ENCODE measurements at places on chromosomes 7 and 10.

- no peaks in the 10 kb centered on the region for H3K36me3 ChIP-seq
- 0 out of 2 replicates have a peak, but pooled peaks cover 5% of the 10 kb centered on the region for H3K4me1 ChIP-seq
- no peak overlapping the region for H3K27ac ChIP-seq
- DNase-seq = no peak
- H3K4me3 ChIP-seq = no peak overlapping the region
- H3K27me3 ChIP-seq = no peaks in the 10 kb centered on the region
Observed at GRCh38 chr10:29353887-29354561, 65.2 kb downstream of the LYZL1 start.

GRCh38 chr7:98265841-98266271, 13.8 kb upstream of the TECPR1 start:
- H3K27me3 ChIP-seq = no peaks in the 10 kb centered on the region
- H3K27ac ChIP-seq = peak overlapping the region; percentile 94
- no peak for DNase-seq
- H3K36me3 ChIP-seq = peaks cover 4% of the 10 kb centered on the region
- H3K4me1 ChIP-seq = peaks cover 2% of the 10 kb centered on the region
- H3K4me3 ChIP-seq = no peak overlapping the region

GRCh38 chr7:100678291-100678984, 4.9 kb downstream of the GNB2 start:
- H3K36me3 ChIP-seq = peaks cover 17% of the 10 kb centered on the region
- no peak for DNase-seq
- H3K27ac ChIP-seq = peak overlapping the region; percentile 66

DNA sequence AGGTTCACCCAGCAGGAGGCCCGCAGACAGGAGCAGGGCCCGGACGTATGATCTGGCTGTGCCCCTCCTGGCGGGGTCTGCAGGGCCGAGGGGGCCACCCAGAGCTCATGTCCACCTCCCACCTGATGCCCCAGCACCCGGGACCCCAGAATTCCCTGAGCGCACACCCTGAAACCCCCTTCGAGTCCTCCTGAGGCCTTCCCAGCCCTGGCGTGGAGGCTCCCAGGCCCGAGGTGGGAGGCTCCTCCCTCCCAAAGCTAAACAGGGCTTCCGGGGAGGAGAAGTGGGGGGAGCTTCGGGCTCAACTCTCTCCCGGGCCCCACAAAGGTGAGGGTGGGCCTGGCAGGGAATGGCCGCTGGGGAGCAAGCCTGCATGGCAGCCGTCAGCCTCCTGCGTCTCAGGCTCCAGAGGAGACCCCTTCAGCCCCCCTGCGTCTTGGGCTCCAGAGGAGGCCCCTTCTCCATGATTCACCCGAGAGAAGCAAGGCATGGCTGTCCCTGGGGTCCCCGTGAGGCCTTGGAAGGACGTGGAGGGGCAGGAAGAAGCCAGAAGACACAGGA, 30.2 kb downstream of the MICALL2 start:
- peaks cover 2% of the 10 kb centered on the region for H3K27me3 ChIP-seq
- no peaks in the 10 kb centered on the region for H3K36me3 ChIP-seq
- H3K27ac ChIP-seq = no peak overlapping the region
- no peak overlapping the region for H3K4me3 ChIP-seq
- no peak for DNase-seq
- H3K4me1 ChIP-seq = no peaks in the 10 kb centered on the region

DNA sequence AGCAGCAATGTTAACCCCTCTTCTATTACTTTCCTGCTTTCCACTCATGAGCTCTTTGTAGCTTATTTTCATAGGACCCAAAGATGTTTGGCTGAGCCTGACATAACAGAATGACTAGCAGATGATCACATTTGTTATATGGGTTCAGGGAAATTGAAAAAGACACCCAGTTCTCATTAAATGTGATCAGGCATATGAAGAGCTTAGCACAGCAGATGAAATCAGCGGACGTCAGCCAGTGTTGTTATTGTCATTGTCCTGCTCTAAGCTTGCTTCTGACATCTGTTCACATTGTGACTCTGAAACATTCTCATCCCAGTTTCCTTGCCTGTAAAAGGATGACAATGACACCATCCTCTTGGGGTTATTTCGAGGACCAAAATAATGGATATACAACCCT, 43.5 kb downstream of the FAM241B start:
- no peak overlapping the region for H3K4me3 ChIP-seq
- H3K27me3 ChIP-seq = peaks cover 9% of the 10 kb centered on the region
- no peak for DNase-seq
- no peaks in the 10 kb centered on the region for H3K4me1 ChIP-seq
- no peak overlapping the region for H3K27ac ChIP-seq

DNA sequence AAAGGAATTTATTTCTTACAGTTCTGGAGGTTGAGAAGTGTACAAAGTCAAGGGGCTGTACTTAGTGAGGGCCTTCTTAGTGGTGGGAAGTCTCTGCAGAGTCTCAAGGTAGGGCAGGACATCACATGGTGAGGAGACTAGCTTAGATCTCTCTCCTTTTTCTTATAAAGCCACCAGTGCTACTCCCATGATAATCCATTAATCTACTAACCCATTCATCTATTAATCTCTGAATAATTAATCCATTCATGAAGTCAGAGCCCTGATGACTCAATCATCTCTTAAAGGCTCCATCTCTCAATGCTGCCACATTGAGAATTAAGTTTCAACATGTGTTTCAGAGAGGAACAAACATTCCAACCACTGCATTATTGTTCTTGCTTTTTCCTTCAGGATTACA, 64.4 kb upstream of the CSTF2T start:
- no peak for DNase-seq
- peaks cover 19% of the 10 kb centered on the region for H3K4me1 ChIP-seq
- H3K36me3 ChIP-seq = peaks cover 13% of the 10 kb centered on the region
- H3K27me3 ChIP-seq = no peaks in the 10 kb centered on the region

DNA sequence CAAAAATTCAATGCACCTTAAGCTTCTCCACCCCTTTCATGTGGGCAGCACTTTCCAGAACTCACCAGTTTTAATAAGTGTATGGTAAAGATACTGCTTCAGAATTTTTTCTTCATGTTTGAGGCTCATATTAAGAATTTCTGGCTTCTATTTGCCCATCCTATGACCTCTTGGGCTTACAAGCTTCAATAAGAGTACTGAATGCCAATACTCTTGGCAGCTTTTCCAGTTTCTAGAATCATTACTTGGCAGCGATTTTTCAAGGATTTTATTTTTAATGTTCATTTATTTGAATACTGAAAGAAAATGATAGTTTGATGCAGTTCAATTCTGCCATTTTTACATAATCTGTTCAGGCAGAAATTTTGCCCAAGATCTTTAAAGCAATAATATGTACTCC, 242.1 kb upstream of the KCND2 start:
- no peak overlapping the region for H3K27ac ChIP-seq
- H3K4me1 ChIP-seq = peaks cover 26% of the 10 kb centered on the region
- H3K4me3 ChIP-seq = no peak overlapping the region
- no peak for DNase-seq
- no peaks in the 10 kb centered on the region for H3K36me3 ChIP-seq

DNA sequence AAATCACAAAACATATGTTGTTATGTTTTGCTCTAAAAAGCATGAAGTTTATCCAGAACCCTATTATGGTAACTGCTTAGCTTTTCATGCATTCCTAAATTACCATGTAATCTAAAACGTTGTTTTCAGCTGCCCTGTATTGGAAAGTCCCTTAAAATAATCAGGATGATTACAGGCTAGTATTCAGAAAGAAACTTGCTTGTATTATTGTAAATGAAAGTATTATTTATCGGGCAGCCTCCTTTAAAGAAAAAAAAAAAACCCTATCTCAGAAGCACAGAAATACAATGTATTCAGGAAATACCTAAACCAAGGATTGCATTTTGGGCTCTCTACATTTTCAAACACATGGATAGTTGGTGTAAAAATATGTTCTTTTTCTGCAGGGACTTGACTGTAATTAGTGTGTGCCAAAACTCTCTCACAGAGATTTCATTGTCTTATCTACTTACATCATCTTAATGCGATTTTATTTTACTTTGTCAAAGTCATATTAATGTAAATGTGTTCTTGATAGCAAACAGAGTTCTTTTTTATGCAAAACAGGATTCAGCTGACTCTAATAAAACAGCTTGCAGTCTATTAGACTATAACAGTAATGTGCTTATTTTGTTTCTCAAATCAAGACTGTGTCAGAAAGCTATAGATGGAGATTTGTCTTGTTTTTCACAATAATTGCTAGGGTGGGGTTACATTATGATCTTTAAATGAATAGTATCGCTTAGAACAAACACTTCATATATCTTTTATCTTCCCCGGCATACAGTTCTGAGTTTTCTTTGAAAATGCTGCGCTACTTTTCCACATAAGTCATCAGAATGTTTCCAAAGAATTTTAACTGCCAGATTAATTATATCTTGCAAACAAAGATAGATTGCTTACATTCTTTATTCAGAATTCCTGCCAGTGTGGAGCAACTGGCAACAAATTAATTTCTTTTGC, 65.3 kb upstream of the ARID5B start:
- peaks cover 16% of the 10 kb centered on the region for H3K27me3 ChIP-seq
- no peak overlapping the region for H3K27ac ChIP-seq
- no peak for DNase-seq
- no peaks in the 10 kb centered on the region for H3K36me3 ChIP-seq
